CD4-positive, alpha-beta T cell (primary cell): ENCODE measurements at places on chromosomes 16 and 17.

DNA sequence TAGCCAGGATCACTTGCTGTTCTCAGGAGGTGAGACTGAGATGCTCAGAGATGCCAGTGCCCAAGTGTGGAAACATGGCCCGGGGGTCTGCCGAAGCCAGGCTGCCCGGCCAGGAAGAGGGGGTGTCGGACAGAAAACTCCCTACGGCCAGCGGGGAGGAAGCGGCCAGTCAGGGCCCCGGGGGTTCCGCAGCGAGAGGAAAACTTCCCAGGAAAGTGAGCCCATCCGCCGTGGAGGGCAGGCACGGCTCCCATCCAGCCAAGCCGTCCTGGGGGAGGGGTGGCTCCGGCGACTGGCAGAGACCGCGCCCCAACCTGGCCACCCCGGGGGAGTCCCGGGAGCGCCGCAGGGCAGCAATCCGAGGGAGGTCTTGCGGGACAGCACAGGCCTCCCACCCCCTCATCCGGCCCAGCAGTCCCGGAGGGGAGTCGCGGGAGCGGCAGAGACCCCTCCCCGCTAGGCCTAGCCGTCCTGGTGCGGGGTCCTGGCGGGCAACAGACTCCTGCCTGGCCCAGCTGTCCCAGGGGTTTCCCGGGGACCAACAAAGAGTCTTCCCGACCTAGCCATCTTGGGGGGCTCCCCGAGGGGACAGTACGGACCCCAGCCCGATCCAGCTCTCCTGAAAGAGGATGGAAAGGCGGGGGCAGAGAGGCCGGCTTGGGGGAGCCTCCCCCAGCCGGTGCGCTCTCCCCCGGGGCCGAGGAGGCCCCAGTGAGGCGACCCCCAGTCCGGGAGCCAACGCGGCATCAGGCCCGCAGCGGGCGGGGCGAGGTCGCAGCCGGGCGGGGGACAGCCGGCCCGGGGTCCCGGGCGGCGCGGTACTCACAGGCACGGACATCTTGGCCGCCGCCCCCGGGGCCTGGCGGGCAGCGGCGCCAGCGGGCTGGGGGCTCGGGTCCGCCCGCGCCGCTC is 13.8 kb upstream of the BCAR1 start:
- DNase-seq, result no peak

- peak; percentile 8 for DNase-seq
Observed at GRCh38 chr17:49316889-49317675, 45.0 kb downstream of the ZNF652 start.

DNA sequence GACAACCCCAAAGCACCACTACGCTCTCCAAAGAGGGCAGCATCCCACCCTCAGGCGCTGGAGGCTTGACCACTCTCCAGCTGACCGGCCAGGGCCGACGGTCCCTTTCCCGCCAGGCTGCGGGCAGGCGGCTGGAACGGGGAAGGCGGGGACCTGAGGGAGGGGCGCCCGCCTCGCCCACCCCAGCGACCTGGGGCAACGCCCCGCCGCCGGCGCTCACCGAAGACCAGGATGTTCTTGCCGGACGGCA is 431 bp downstream of the DYNC1LI2 start:
- DNase-seq, result no peak

- DNase-seq, result no peak
Observed at GRCh38 chr16:89374393-89374960, 115.9 kb downstream of the ANKRD11 start.

- no peak for DNase-seq
Observed at GRCh38 chr16:52570495-52571091, 23.6 kb upstream of the TOX3 start.
